ENCODE measurements at places on chromosomes 4 and X.
A peak's percentile ranks its signal among the peaks of the same experiment; 100 is the strongest.

- no peak for DNase-seq
These were observed 120.1 kb downstream of the PTTG2 start for GRCh38 chr4:38080061-38080974.

- peak; percentile 79 for DNase-seq
These were observed 11.9 kb downstream of the G6PD start for GRCh38 chrX:154534526-154535322.

- DNase-seq, result no peak
These were observed 473 bp upstream of the BCLAF3 start for GRCh38 chrX:19991350-19991718.

- DNase-seq, result peak; percentile 63
These were observed at the start of gene SPIN2B for GRCh38 chrX:57121162-57121755. SPIN2B (minus strand) TSS chrX:57121548.

DNA sequence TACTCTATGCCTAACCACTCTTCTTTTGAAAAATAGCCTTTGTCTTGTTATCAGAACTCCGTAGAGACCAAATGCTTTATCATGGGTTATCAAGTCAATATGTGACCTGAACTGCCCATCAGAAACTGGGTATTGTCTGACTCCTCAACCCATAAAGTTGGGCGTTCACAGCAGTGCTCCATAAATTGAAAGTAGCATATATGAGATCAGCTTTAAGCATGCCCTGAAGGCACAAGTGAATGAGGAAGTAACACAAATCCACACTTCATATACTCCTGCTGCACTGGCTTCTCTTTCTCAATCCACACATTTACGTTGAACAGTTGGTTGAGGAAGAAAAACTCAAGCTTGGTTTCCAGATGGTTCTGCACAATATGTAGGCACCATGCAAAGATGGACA lies 1106.0 kb downstream of the STIM2 start:
- no peak for DNase-seq

- DNase-seq, result no peak
These were observed 3.5 kb upstream of the GSX2 start for GRCh38 chr4:54096295-54096962.

DNA sequence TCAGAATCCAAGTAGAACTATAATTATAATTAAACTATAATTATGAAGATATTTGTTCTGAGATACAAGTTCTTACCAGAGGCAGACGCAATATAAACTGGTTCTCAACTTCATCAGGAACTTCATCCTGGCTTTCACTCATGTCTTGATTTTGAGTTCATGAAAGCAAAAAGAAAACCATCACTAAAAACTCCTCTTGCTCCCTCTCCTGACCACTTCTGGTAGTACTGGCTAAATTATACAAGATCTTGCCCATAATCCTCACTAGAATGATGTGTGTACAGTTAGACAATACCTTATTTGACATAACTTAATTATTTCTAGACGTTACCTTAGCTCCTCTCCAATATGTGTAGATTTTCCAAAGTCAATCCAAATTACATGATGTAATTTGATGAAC lies 3.7 kb downstream of the TAF7L start:
- no peak for DNase-seq

DNA sequence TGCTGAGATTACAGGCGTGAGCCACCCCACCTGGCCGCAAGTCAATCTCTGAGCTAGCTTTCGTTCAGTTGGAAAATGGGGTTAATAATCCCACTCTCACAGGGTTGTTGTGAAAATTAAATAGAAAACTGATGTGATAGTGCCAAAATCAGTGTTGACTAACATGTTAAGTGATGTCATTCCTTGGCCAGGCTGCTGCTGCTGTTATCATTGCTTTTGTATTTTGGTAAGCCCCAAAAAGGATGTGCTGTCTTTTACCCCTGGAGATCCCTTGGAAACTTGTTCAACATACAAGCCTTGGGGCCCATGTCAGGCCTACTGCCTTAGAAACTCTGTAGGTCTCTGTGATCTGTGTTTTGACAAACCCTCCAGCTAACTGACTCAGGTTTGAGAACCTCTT lies 106.3 kb downstream of the AFF1 start:
- DNase-seq, result no peak

DNA sequence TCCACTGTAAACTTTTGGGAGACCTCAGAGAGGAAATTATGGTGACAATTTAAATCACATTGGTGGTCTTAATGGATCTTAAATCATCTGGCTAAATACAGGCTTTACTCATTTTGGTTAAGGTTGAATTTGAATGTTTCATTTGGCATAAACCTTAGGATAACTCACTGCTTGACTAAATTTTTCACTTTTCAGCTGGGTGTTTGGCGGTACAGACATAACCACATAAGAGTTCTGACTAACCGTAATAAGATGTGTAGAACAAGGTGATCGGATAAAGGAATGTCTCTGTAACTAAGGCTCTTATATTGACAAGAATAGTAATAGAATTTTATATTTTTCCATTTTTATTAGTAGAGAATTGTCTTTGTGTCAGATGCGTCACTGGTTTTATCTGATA lies 281.0 kb downstream of the BMPR1B start:
- no peak for DNase-seq

DNA sequence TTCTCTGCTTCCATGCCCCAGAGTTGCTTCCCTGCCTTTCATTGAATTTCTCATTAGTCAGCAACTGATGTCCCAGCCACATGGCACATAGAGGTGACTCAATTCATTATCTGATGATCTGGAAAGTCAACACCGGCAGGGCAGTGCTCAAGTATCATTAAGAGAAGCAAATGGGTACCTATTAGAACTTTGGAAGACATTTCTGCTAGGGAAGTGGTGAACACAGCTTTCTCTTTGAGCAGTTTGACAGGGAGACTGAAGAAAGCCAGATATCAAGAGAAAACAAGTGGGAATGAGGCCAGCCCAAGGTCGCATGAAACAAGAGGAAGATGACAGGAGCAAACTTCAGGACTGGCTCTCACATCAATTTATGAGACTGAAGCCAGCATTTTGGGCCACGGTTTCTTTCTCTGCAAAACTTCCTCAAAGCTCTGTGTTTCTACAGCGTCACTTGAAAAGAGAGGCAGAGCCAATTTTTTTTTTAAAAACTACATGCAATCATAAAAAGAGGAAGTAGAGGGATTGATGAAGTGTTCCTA lies 108.3 kb upstream of the RPS6KA3 start:
- DNase-seq, result no peak

GRCh38 chr4:168293386-168293975 lies 25.1 kb downstream of the DDX60 start:
- no peak for DNase-seq
